ENCODE measurements at places on chromosomes 11 and 22.
A peak's percentile ranks its signal among the peaks of the same experiment; 100 is the strongest.

DNA sequence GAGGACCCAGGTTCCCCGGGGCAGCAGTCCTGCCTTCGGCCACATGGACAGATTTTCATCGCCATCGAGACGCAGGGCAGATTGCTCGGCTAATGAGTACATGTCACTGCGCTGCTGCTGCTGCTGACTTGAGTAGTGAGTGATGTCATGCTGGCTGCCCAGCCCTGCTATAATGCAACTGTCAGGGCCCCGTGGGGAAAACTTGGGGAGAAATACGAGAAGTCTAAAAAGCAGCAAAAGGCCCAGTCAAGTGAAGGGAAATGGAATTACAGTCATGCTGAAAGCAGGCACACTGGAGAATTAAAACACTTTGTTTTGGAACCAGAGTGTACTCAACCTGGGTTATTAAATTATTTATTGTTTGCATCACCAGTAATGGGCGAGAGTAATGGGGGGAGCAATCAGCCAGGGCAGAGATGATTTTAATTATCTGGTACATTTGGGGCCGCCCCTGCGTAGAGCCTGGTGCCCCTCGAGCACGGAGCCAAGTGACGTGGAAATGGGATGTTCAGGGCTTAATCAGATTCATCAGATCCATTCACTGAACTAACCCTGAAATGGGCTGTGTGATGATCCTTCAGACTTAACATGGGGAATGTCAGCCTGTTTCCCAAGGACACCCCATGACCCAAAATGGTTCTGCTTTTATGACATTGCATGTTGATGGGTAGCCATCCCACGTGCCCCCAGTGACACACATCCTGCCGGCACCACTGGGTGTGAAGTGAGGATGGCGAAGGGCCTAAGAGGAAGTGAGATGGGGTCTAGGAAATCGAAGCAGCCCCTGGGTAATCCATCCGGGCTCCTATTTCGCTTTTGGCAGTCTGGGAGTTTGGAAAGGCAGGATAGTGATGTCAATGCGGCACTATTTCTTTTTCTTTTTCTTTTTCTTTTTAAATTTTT lies 241.6 kb upstream of the CADM1 start:
- DNase-seq, result no peak

GRCh38 chr11:72970557-72971118 lies 156.4 kb downstream of the ATG16L2 start:
- DNase-seq, result no peak

DNA sequence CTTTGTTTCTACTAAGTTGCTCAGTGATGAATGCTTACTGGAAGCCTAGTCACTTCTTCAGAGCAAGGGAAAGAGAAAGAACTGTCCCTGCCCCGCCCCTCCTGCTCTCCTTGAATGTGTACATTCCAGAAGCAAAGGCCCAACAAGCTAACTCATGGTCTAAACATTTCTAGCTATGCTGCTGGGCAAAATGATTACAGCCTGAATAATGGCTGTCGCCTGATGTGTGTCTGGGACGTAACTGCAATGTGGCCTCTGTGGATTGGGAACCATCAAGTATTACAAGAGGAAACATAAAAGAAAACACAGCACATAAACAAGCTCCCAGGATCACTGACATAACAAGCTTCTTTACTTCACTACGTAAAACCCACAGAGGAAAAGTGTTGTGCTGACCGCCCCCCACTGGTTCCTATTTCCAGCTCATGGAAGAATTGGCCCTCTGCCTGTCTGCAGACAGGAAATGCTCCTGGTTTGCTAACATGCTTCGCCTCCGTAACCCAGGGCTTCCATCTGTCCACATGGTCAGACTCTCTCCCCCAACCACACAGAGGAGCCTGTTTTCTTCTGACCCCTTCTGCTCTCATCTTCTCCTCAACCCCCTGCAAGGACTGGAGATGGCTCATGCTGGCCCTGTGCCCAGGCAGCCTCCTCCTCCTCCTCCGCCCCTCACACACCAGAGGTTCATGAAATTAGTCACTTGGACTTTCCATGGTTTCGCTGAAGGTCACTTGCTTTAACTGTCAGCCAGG lies 187.2 kb downstream of the MAML2 start:
- peak; percentile 85 for DNase-seq

DNA sequence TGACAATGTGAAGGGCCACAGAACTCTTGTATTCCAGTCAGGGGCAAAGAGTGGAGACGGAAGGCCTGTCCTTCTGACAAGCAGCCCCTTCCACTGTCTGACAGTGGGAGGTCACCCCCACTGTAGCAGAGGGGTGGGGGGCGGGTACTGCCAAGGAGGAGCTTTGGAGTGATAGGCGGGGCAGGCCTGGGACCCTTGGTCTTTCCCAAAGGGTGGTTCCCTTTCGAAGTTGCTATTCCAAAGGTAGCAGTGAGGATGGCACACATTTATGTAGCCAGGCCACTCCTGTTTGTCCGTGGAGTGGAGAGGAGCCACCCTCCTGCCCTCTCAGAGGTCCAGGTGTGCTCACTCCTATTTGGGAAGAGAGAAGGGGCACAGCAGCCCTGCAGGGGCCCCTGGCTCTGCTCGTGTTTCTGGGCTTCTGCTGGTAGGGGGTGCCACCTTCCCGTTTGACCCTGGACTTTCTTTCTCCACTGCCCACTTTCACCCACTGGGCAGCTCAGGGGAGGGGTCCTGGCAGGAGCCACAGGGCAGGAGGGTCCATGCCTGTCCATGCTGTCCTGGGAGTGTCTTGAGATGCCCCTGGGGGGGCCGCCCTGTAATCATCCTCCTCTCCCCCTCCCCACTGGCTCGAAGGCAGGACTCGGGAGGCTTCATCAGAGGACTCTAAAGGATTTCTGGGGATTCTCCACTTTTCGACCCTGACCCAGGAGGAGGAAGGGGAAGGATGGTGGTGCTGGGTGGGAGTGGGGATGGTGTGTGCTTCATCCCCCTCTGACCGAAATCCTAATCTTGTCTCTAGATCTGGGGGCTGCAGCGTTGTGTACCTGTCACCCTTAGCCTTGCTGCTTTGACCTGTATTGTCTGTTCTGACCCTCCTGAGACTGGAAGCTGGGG lies 994 bp downstream of the TAGLN start:
- DNase-seq, result no peak

GRCh38 chr22:38846412-38846811 lies 2.6 kb upstream of the NPTXR start:
- no peak for DNase-seq

DNA sequence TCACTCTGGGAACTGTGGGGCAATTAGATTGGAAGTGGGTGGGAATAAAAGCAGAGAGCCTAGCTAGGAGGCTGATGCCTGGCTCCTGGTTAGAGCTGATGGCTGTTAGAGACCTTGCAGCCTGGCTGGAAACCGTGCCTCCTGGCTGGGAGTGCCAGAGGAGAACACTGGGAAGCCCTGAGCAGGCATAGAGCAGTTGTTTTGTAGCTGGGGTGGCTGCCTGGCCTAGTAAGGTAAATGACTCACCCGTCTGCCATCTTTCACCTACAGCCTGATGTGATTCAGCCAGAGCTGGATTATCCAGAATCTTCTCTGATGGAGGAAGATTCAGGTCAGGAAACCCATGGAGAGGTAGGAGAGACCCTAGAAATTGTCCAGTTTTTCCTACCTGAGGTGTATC lies 6.1 kb downstream of the UQCR10 start:
- DNase-seq, result no peak

DNA sequence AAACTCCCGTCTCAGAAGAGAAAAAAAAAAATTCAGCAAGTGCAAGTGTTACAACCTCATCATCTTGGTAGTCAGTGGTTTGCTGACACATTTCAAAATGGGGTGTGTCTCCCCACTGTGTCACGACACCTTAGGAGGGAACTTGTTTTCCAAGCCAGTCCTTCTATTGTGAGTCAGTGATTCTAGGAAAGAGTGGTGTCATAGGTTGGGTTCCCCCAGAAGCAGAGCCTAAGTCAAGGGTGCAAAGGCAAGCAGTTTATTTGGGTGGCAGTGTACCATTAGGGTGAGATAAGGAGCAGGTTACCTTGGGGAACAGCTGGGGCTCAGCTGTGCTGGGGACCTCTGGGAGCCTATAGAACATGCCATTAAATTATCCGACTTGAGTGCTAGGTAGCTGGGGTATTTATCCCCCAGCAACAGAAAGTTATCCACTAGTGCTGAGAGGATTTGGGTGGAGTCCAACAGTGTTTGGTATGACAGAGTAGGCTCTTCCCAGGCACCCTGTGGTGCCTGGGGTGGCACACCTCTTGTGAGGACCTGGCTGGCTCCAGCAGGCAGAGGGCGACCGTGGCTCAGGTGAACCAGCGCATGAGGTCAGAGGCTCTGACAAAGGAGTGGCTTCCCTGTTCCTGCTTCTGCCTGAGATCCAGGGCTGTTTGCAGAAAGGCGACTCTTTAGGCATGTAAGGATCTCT lies 41.7 kb downstream of the KIAA1671 start:
- no peak for DNase-seq

GRCh38 chr11:73326929-73327811 lies 19.1 kb downstream of the ARHGEF17 start:
- DNase-seq, result no peak

All from pulmonary artery endothelial cell (primary cell).